DND-41 (cell line): ENCODE measurements at places on chromosomes 2 and 18.

DNA sequence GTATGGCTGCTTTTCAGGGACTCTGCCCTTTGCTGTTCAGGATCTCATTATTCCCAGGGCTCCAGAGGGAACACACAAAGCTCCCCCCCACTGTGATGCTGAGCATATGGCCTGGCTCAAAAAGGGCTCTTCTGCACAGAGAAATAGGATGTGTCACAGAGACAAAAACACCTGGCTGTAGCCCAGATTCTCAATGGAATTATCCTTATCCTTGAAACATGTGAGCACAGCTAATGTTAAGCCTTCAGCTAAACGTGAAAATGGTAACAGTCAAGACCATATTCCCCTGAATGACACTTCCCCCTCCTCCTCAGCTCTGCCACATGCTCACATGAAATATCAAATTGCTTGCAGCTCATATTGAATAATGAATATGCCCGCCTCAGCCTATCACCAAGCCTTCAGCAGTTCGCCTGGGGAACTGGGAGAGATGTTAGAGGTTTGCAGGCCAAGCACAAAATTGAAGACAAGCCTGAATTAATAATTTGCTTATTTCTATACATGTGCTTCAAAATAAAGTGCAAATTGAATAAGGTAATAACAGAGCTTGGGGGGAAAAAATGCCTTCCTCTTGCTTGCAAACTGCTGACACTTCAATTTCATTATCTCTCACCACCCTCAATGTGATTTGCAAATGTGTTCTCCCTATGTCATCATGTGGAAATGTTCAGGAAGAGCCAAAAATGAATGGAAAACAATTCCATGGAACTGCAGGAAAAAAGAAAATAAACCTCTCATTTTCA is 181.0 kb upstream of the HNRNPA3 start:
- no peak for DNase-seq

DNA sequence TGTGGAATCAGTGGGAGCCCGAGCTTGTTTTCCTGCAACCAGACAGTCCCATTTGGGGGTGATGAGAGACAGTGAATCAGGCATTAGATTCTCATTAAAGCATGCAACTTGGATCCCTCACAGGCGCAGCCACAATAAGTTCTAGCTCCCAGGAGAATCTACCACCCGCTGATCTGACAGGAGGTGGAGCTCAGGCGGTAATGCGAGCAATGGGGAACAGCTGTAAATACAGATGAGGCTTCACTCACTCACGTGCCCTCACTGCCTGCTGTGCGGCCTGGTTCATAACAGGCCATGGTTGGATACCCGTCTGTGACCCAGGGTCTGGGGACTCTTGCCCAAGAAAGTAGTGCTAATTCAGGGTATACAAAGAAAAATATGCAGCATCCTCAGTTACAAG is 144.8 kb upstream of the RGPD4 start:
- DNase-seq, result no peak

DNA sequence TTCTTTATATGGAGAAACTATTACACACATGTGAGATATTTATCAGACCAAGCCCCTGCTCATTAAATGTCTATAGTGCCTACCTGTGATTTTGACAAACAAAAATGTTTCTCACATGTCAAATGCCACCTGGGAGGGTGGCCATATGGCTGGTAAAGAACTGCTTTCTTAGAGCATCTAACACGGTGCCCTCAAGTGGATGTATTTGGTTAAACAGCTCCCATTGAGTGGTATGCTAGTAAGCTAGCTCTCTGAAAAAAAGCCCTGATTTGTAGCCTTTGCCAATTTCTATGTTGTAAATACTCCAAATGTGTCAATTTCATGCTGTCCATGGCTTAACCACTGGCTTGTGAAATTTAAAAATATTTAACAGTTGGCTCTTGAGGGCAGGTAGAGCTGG is 94.6 kb downstream of the PMAIP1 start:
- DNase-seq, result peak; percentile 21

GRCh38 chr2:128736689-128737545 is 418.2 kb upstream of the HS6ST1 start:
- DNase-seq, result peak; percentile 88

GRCh38 chr2:158745067-158745865 is 49.9 kb upstream of the DAPL1 start:
- DNase-seq, result peak; percentile 43

DNA sequence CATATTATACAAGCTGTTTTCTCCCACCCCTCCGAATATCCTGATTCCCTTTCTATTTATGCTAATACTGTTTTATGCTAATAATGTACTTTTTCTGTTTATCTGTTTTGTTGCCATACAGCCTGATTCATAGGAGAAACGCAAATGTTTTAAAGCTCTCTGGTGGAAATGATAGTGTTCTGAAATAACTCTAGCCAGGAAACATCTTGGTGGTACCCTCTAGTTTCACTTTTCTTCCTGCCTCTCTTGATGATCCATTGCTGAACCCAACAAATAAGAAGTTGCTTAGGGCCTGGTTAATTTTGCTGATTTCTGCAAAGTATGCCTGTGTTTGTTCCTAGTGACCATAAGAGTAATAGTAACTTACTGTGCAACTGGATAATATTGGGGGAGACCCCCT is 148.4 kb upstream of the KCTD1 start:
- no peak for DNase-seq

- DNase-seq, result no peak
Observed at GRCh38 chr2:8588831-8589191, 93.0 kb upstream of the ID2 start.

- no peak for DNase-seq
Observed at GRCh38 chr2:71826299-71826698, 321.4 kb downstream of the CYP26B1 start.

- no peak for DNase-seq
Observed at GRCh38 chr2:237647176-237648015, 20.0 kb downstream of the LRRFIP1 start.

DNA sequence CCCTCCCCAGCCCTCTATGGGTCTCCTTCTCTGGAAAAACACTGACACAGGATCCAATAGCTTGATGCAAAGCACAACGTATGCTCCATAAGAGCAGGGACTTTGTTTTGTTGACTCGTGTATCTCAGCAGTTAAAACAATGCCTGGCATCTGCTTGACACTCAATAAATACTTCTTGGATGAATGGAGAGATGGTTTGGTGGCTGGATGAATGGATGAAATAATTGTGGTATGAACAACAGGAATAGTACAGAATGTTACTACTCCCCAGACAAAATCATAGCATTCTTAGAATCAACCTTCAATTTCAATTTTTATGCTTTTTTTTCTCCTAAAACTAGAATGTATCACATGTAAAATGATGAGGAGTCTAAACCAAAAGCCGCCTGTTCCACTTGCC is 57.4 kb downstream of the KCNE4 start:
- DNase-seq, result no peak

DNA sequence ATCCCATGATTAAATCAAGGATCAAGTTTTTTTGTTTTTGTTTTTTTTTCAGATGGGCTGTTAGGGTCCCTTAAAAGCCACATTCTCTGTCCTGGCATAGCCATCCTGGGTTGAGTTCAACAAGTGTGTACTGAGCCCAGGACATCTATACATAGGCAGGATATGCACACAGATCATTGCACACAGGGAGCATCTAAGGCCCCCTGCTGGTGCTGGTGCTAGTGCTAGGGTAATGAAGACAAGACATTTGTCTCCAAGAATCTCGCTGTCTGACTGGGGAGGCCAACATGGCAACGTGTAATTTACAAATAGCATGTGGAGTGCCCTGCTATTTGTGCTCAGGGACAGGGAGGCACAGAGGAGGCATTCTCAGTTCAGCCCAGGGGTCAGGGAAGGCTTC is 124.5 kb downstream of the VAPA start:
- no peak for DNase-seq

GRCh38 chr2:219252900-219253752 is at the start of gene TUBA4B:
Gene TUBA4B, plus strand, starts transcription at chr2:219253243. Its CDS starts 165 bp downstream, at chr2:219253408.
- peak; percentile 44 for DNase-seq

DNA sequence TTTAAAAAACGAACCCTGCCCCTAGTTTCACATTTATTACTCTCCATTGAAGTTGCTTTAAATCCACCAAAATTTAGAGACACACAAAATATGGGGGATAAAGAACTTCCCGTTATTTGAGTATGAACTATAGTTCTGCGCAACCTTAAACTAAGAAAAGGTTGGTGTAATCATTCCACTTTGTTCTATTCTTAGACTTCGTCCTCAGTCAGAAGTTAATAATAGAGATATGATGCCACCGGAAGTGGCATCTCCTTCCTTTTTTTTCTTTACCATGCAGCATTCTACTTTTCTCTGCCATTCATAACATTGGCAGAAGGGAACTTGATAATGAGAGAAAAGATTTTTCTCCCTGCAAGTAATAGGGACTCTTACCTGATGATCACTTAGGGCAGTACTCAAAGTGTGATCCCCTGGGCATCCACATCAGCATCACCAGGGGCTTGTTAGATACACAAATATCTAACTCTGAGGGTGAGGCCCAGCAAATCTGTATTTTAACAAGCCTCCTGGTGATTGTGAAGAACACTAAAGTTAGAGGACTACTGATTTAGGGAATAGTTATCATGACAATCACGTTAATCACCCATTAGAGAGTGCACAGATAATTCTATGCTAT is 147.7 kb upstream of the DTNA start:
- no peak for DNase-seq

GRCh38 chr2:136384531-136385303 is 266.8 kb upstream of the CXCR4 start:
- peak; percentile 57 for DNase-seq

DNA sequence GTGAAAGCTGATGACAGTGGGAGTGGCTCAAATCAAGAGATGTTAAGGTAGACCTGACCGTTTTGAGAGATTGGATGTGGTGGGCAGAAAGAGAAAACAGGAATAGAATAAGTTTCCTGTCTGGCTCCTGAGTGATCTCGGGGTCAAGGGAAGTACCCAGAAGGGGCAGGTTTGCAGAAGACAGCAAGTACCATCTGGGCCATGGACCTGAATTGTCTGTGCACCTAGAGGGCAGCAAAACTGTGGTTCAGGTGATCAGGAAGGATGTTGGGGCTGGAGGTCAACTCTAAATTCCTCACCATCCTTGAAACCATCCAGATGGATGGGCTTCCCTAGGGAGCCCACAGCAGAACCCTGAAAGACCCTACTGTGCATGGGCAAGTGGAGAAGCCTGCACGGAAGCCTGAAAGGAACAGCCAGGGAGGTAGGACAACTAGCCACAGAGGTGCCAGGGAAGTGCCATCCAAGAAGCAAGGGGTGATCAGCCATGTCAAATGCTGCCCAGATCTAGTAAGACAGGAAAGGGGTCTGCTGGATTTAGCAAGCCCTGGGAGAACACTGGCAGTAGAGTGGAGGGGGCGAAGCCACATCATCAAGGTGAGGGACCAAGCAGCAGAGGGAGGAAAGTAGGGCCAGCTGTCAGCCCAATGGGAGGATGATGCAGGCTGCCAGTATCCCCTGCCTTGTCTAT is 8.0 kb downstream of the TEX261 start:
- no peak for DNase-seq

DNA sequence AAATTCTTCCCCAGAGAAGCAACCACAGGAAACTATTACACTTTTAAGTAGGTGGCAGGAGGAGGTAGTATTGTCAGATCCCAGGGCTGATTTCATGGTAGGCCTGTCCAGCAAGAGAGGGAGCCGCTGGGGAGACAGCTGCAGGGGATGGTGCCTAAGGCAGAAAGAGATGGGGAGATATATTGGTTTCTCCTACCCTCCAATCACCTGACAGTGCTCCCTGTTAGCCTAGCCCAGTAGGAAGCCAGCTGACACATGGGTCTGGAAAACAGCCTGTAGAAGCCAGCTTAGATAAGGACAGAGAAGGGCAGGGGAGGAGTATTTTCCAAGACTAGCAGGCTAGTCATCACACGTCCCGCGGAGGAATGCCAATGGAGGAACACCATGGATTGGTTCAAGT is 8.2 kb upstream of the SPOPL start:
- DNase-seq, result no peak

DNA sequence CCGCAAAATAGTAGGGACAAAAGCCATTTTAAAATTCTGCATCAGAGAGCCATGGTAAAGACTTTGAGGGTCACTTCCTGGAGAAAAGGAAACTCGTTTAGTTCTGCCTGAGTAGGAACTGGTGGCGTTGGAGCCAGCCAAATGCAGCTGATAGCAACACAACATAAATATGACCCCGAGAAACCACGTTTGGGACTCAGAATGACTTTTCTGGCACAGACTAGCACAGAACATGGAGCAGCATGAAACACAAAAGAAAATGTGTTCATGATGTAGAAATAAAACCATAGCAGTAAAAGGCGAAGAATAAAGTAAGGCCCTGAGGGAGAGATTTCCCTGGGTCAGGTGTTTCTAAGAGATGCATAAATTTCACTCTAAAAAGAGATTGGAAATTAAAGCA is 149.2 kb upstream of the KLHL29 start:
- DNase-seq, result no peak

- DNase-seq, result peak; percentile 44
Observed at GRCh38 chr2:208373460-208374089, 33.0 kb upstream of the PTH2R start.

DNA sequence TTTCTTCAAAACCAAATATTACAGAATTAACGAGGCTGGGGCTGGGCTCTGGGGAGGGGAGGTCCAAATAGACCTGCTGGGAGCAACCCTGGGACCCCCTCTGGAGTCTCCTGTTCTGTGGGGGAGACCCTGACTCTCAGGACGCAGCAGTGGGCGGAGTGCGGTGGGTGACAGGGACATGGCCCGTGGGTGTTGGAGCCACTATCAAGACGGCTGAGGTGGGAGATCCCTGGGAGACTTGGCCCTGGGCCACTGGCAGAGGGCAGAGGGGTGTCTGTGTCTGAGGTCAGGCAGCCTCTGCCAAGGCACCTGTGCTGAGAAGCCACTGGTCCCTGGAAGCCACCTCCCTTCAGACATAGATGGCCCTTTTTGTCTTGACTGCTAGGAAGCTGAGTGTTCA is 79.5 kb upstream of the CTDP1 start:
- DNase-seq, result no peak

GRCh38 chr18:61368001-61368400 is 34.8 kb downstream of the CDH20 start:
- no peak for DNase-seq

- no peak for DNase-seq
Observed at GRCh38 chr18:13910986-13911385, 4.3 kb downstream of the MC2R start.

GRCh38 chr2:213036836-213037235 is 114.6 kb downstream of the IKZF2 start:
- DNase-seq, result no peak

- no peak for DNase-seq
Observed at GRCh38 chr2:106816974-106817373, 69.0 kb downstream of the ST6GAL2 start.

- DNase-seq, result no peak
Observed at GRCh38 chr2:13014783-13015182, 298.0 kb downstream of the TRIB2 start.

GRCh38 chr2:11421863-11422490 is 44.0 kb downstream of the E2F6 start:
- DNase-seq, result no peak

DNA sequence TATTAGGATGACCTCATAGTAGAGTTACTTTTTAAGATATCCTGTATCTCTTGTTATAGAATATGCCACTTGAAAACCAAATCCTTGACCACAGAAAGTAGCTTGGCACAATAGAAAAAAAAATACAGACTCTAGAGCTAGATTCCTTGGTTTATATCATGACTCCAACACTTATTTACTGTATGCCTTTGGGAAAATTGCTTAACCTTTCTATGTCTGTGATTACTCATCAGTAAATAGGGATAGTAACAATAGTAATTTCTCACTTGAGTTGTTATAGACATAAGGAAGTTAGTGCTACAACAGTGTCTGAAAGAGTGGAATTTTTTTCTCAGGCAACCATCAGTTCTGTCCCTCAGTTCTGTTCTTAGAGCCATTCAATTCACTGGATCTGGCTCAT is 193.8 kb downstream of the GULP1 start:
- DNase-seq, result no peak

- DNase-seq, result no peak
Observed at GRCh38 chr2:237968048-237968862, 1.4 kb downstream of the UBE2F start.
